Urothelium cell line (cell line): ENCODE measurements at places on chromosomes 6 and 20.
A peak's percentile ranks its signal among the peaks of the same experiment; 100 is the strongest.

- DNase-seq = no peak
These were observed 40.4 kb upstream of the ARHGAP18 start for GRCh38 chr6:129750360-129750759.

GRCh38 chr6:150987855-150988464 is 122.5 kb downstream of the MTHFD1L start:
- DNase-seq = no peak

GRCh38 chr6:5961836-5962235 is 44.9 kb downstream of the NRN1 start:
- DNase-seq = no peak

DNA sequence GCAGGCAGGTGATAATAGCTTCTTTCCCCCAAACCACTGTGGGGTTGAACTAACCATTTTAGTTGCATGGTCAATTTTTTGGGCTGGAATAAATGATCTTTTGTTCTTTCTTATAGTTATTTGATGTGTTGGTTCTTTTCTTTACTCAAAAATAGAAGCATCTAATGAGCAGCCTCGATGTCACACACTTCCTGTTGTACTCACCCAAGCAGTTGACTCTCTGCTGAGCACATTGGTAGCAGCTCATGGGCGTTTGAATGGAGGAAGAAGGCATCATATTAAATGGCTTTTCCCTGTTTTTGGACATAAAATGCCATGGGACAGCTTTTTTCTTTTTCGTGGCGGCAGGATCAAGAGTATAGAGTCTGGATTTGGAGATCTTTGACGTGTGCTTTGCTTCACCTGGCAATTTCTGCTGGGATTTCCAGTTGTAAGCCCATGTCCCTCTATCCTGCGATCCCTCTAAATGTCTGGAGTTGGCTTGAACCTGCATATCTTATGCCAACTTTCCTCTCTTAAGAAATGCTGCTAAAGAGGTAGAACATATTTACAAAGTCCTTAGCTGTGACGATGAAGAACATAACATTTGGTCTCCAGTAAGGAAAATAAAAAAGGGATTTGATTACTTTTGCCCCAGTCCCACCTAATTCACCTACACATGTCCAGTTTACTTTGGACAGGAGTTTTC is 268.3 kb downstream of the PRL start:
- no peak for DNase-seq

DNA sequence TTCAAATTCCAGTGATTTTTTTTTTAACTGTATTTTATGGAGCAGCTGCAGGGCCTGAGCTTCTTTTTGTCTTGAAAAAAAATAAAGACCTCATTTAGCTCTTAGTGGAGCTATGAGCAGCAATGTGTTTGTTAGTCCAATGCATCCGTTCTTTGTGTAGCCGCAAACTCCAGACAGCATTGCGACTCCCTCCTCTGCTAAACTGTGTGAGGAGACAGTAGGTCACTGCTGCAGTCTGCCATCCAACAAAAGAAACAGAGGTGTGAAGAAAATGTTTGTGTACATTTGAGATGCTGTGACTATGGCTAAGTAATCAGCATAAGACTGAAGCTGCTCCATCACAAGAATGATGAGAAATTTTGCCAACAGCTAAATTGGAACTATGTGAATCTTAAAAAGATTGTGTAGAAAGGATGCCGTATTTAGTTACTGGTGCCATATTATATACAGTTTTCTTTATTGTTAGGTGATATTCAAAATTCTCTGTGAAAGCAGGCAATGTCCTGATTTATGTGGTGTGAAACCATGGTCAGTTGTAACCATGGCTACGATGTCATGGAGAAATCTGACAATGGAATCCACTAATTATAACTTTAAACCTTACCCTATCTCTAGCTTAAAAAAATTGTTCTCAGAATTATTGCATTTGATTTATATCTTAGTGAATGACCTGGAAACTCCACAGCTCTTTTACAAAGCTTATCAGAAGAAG is 428.8 kb upstream of the EPHA7 start:
- DNase-seq = no peak

GRCh38 chr20:62611819-62612218 is 30.5 kb upstream of the SLCO4A1 start:
- DNase-seq = no peak

- peak; percentile 68 for DNase-seq
These were observed 14.3 kb upstream of the FAM135A start for GRCh38 chr6:70398783-70399728.

GRCh38 chr20:44979090-44979621 is 12.8 kb downstream of the STK4 start:
- no peak for DNase-seq

- no peak for DNase-seq
These were observed 157.5 kb downstream of the AIG1 start for GRCh38 chr6:143218233-143218632.

- no peak for DNase-seq
These were observed 1.4 kb upstream of the HECA start for GRCh38 chr6:139133262-139134063.

DNA sequence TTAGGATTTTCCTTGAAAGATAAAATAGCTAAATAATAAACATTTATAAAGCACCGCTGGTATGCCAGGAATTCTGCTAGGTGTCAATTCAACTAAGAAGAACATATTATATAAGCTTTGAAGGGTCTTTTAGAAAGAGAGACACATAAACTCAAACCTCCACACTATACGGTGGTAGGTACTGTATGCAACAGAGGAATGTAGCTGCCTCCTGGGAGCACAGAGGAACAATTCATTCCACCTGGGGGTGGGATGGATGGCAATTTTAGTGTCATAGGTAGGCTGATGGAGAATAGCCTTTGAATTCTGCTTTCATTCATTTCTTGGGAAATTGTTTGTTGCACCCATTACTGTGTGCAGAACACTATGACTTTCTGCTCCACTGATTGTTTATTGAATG is 447.1 kb upstream of the MAP3K7 start:
- no peak for DNase-seq

GRCh38 chr6:164148788-164149187 is 734.3 kb downstream of the QKI start:
- no peak for DNase-seq

GRCh38 chr6:136527831-136528230 is 22.4 kb downstream of the MAP7 start:
- no peak for DNase-seq

DNA sequence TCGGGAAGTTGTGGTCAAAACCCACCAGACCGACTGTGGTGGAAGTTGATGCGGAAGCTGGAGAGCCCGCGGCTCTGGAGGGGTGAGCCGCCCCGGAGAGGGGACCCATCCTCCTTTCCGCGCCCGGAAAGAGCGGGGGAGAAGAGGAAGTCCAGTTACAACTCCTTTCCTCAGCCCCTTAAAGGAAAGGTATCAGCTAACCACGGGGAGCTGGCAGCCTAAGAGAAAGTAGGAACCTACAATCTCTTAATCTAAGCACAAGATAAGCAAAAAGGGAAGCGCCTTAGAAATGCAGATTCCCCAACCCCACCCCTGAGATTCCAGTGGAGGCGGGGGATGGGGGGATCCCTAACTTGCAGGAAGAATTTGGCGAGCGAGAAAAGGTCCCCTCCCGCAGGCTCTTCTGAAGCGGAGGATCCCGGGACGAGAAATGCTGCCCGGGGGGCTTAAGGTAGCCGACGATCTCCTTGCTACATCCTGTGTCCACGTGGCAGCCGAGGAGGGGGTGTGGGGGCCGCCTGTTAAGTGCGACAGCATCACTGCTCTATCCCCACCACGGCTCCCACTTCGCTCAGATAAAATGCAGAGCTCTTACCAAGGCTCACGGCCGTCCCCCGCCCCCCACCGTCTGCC is 87.5 kb downstream of the ZFP64 start:
- DNase-seq = peak; percentile 57

DNA sequence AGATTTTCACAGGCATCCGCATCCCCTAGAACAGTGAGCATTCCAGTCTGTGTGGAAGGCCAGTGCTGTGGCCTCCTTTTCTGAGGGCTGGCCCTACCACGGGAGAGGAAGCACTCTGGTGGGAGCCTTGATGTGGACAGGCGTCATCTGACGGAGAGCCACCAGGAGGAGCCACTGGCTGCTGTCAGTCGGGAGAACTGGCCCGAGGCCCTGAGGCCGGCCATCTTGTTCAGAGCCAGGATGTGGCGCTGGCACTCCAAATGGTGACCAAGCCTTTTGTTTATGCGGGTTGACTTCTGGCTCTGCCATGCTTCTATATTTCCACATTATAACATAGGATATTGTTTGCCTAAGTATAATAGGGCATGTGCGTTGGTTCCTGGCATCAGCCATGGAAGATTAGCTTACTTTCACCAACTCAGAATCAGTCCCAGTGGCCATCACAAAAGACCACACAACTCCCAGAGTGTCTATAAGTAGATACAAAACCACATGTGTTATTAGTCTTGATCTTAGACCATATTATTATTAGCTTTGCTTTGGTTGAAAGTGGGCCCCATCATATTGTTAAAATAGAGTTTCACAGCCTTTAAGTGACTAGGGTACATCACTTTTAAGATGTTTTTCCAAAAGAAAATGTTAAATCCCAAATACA is 273.9 kb upstream of the TAB2 start:
- peak; percentile 45 for DNase-seq

GRCh38 chr6:55142610-55143009 is 31.7 kb upstream of the HCRTR2 start:
- no peak for DNase-seq

GRCh38 chr6:15659181-15659580 is 3.6 kb downstream of the DTNBP1 start:
- DNase-seq = no peak

- no peak for DNase-seq
These were observed 554.1 kb downstream of the PRKN start for GRCh38 chr6:162173466-162173865.

DNA sequence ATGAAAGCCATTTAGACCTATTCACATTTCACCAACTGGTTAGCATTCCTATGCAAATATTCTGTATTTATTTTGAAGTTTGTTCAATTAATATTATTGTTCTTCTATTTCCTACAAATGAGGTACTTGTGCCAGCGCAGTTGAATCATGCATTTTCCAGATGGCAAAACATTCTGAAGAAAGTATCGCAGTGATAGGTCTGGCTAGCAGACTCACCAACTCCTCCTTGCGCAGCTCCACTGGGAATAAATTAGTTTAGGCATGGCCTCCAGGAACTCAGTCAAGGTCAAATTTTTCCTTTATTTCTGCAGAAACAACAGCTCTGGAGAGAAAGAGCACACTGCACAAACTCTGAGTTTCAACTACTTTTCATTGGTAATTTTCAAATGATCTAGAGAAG is 437.7 kb downstream of the COL12A1 start:
- no peak for DNase-seq

GRCh38 chr6:109241199-109241598 is 141.1 kb downstream of the CD164 start:
- DNase-seq = no peak

GRCh38 chr6:111958534-111958933 is 85.3 kb upstream of the FYN start:
- no peak for DNase-seq

- no peak for DNase-seq
These were observed 99.1 kb upstream of the IRAK1BP1 start for GRCh38 chr6:78768271-78768670.

DNA sequence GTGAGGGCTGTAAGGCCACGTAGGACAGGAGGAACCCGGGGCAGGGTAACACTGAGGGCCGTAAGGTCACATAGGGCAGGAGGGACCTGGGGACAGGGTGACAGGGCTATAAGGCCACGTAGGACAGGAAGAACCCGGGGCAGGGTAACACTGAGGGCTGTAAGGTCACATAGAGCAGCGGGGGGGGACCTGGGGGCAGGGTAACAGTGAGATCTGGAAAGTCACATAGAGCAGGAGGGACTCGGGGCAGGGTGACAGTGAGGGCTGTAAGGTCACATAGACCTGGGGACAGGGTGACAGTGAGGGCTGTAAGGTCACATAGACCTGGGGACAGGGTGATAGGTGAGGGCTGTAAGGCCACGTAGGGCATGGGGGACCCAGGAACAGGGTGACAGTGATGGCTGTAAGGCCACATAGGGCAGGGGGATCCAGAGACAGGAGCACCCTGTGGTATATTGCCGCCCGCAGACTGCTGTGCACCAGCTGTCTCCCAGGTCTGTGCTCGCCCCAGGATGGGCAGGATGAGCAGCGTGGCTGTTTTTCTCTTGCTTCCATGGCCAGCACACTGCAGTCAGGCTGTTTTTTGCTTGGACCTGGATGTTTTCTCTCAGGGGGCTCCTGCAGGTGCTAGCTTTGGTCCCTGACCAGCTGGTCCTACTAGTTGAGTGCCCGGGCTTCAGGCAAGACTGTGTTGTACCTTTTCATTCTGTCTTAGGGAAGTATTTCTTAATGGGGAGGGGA is 55.7 kb downstream of the SYTL3 start:
- no peak for DNase-seq

DNA sequence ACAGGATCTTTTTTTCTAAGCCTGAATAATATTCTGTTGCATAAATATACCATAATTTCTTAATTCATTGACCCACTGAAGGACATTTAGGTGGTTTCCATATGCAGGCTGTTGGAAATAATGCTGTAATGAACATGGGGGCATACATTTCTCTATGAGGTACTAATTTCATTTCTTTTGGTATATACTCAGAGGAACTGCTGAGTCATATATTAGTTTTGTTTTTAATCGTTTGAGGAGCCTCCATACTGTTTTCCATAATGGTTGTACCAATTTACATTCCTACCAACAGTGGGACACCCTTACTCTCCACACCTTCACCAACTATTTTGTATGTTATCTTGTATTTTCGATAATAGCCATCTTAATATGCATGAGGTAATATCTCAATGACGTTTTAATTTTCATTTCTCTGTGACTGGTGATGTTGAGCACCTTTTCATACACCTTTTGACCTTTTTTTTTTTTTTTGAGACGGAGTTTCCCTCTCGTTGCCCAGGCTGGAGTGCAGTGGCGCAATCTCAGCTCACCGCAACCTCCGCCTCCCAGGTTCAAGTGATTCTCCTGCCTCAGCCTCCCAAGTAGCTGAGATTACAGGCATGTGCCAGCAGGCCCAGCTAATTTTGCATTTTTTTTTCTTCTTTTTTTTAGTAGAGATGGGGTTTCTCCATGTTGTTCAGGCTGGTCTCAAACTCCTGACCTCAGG is 187.4 kb downstream of the RNGTT start:
- DNase-seq = no peak

DNA sequence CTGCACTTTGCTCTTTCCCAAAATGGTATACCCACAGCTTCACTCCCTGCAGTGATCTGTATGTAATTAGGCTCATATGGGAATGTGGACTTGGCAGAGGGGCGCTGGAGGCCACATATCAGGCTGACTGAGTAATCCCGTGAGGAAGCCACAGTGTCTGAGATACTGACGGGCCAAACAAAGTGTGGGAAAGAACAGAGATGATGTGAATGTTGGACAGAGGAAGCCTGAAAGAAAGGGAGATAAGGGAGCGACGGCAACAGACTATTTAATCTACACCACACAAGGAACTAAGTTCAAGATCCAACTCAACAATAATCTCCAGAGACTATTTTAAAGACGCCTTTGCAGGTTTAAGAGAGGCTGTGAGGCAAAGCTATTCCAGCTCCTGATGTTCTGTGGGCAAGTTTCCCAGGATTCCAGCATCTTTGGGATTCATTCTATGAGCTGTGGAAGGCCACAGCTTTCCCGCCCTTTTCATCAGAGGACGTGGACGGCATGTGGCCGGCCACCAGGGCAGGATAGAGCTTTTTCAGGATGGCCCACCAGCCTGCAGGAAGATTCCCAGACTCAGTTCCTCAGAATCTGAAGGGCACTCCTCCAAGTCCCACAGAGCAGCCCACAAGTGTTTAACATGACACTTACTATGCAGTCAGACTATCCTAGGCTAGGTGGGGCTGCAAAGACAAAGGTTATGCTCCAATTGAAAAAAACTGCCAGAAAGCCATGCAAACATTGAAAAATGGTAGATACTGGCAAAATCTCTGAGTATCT is 237.5 kb downstream of the ATXN1 start:
- DNase-seq = no peak
